ENCODE measurements at places on chromosomes 5 and 9.

GRCh38 chr5:171313481-171314206 lies 4.6 kb downstream of the TLX3 start:
- DNase-seq, result no peak

DNA sequence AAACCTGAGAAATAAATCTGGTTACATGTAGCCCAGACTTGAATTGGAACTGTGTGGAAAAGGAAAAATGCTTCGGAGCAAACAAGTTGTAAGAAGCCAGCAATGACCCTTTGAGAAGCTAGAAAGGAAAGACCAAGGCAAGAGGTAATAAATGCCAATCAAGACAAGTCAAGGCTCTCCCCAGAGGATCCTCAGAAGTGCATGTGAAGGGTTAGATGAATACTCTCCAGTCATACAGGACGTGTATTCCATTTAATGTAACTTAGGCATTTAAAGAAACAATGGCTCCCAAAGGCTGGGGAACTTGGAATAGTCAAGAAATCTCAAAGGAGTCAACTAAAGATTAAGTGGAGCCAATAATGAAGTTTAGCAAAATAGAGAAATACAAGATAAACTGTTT lies 36.2 kb downstream of the EPB41L4A start:
- no peak for DNase-seq

DNA sequence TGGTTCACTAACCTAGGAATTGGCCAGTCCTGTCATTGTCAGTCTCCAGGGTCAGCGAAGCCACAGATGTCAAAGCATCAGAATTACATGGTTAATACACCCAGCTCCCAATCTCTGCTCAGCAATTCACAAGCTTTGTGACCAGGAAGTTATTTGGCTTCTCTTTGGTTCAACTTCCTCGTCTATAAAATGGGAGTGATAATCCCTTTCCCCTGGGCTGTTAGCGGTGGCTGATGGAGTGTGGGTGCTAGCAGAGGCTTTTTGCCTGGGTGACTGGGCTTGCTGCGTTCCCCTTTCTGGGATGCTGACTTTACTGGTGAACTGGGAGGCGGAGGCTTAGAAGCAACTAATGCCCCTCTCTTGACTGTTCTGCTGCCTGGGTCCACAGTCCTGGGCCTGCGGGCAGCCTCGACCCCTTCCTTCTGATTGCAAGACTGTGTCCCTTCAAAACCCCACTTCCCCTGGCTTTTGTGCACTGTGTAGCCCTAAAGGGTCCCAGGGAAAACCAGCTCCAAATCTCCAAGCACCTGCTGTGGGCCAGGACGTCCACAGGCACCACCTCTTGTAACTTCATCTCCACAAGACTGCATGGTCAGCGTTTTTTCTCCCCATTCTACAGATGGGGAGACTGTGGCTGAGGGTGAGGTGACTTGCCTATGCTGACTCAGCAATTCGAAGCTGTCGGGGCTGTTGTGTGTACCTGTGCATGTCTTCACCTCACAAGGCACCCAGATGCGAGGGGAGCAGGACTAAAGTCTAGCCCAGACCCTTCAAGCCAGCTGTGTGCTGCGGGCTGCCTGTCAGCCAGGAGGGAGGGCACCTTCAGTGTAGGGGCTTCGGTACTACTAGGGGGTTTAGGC lies 45.2 kb upstream of the NEURL1B start:
- DNase-seq, result no peak

- no peak for DNase-seq
These were observed 199.3 kb downstream of the TTLL11 start for GRCh38 chr9:121893786-121894185.

- no peak for DNase-seq
These were observed 17.0 kb upstream of the WHRN start for GRCh38 chr9:114522286-114522685.

DNA sequence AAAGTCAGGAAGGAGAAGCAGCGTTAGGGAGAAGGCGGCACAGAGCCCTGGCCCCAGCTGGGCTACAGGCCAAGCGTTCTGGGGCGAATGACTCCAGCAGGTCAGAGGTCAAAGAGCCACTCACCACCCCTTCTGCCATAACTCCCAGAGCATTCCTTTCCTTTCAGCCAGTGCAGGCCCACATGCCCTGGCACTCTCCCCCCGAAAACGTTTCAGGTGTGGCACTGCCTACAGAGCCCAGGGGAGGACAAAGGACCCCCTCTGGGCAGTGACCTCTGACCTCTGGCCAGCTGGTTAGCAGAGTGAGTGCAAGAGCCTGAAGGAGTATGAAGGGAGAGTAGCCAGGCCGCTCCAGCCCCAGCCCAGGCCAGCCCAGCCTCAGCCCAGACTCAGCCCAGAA lies 4.9 kb downstream of the ABCA2 start:
- no peak for DNase-seq

DNA sequence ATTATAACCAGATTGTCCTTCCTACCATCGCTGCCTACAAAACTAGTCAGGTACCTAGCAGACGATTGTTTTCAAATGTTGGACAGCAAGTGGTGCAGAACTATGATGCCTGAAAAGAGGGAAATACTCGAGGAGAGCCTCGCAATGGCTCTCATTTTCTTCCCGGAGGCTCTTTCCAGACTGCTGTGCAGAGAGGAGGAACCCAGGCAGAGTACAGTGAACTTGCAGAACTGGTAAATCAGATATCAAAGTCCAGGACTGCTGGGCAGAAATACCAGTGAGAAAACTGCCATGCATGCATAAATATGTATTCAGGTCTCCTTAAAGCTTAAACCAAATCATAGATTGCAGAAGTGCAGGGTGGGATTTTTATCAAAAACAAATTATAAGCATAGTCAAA lies 26.4 kb upstream of the UGT3A1 start:
- no peak for DNase-seq

DNA sequence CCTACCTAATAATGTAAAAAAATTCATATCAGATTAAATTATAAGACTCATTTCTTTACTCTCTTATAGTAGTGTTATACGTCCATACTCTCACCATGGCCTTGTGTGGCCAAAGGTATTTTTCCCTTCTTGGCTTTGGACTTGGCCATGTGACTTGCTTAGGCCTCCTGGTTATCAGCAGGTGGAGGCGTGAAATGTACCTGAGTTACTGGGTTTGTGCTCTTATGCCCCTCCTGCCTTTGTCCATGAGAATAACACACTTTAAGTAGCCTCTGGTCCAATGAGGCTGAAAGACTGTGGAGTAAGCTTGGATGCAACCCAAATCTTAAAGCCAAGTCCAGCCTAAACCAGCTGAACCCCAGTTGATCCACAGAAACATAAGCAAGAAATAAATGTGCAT lies 68.7 kb downstream of the RETREG1 start:
- DNase-seq, result no peak

DNA sequence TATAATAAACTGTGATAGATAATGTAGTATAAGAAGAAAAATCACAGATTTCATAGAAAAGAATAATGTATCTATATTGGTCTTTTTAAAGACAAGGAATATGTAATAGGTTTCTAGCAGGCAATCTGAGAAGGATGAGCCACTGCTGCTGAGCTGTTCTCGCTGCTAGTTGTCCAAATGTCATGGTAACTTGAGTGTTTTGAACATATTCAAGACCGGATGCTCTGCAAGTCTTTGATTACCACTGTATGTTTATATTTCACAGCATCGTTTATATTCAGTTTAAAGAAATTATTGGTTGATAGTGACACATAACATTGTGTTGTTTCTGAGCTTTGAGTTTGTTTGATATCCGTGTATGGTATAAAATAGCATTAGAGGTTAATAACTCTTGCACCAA lies 9.6 kb downstream of the C5orf47 start:
- DNase-seq, result no peak

- no peak for DNase-seq
These were observed 974 bp upstream of the CYSTM1 start for GRCh38 chr5:140174014-140174413.

DNA sequence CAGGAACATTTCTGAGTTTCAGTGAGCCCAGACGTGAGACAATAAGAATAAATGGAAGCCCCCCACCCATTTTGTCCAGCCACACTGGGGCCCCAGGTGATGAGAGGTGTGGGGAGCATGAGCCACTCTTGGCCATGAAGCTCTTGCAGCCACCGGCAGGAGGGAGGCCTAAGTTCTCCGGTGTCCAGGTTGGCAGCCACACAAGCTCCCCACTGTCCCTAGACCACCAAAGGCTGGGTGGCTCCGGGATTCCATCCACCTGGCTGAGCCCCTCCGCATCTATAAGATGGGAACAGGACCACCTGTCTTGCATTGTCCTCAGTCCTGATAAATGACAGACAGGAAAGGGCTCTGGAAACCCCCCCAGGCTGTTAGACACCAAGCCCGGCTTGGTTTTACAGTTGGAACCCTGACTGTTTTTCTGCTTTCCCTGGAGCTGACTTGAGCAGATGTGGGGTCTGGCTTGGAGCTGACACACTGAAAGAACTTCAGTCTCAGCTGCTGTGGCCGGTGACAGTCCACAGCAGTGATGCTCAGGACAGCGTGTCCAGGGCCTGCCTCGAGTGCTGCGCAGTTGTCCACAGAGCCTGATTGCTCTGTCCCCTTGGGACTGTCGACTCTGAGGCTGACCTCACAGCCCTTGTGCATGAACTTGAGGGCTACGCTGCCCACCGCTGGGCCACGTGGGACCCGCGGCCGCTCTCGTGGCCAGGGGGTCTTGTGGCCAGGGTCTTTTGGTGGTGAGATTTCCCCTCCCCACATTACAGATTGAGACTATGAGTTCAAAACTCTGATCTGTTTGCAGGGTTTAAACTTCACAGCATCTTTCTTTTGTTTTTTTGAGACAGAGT lies 74.8 kb downstream of the PSMB7 start:
- no peak for DNase-seq

GRCh38 chr5:180690562-180690961 lies 41.2 kb upstream of the FLT4 start:
- no peak for DNase-seq

DNA sequence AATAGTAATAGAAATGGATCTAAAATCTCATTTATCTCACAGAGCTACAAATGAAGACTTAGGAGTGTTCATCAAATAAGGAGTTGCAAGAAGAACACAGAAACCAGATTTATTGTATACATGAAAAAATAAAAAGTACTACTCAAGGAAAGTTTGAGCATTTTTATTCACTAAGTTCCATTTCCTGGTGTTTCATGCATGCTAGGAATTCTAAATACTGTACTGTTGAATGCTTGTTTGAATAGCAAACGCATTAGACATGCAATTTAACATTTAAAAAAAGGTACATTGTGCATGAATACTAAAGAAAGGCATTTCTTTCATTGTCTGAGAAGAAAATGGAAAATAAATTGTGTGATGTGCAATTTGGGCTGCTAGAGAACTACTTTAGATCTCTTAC lies 52.1 kb downstream of the C6 start:
- no peak for DNase-seq

DNA sequence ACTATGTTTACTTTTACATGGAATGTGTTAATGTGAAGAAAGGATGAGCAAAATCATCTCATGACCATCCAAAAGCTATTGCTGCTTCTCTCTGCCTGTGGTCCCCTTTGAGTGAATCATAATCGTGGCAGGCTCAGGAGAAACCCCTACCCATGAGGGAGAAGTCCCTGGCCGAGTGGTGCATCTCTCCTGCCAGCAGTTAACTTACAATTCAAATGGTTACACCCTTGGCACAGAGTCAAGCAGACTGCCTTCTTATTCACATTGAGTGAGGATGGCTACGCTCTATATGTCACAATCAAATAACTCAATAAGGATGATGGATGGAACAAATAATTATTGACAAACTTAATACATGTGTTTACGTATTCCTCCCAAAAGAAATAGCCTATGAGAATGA lies 179.1 kb downstream of the FGF1 start:
- no peak for DNase-seq

- no peak for DNase-seq
These were observed 552.4 kb upstream of the MEF2C start for GRCh38 chr5:89435347-89435746.

DNA sequence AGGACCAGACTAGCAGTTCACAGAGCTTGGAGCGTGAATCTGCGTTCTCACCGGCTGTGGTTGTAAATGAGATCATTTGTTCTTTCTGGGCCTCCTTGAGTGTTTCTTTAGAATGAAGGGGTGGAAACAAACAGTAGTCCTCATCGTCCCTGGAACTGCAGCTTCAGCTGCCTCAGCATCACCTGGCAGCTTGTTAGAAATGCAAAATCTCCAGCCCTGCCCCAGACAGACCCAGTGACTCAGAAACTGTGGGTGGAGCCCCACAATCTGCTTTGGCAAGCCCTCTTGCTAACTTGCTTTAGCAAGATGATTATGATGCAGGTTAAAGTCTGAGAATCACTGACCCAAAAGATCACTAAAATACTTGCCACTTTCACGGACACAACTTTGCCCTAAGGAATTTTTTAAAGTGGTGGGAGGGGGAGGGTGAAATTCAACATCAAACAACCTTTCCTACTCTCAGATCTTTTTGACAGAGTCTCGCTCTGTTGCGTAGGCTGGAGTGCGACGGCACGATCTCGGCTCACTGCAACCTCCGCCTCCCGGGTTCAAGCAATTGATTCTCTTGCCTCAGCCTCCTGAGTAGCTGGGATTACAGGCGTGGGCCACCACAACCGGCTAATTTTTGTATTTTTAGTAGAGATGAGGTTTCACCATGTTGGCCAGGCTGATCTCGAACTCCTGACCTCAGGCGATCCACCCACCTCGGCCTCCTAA lies 86.0 kb downstream of the BRINP1 start:
- peak; percentile 49 for DNase-seq

DNA sequence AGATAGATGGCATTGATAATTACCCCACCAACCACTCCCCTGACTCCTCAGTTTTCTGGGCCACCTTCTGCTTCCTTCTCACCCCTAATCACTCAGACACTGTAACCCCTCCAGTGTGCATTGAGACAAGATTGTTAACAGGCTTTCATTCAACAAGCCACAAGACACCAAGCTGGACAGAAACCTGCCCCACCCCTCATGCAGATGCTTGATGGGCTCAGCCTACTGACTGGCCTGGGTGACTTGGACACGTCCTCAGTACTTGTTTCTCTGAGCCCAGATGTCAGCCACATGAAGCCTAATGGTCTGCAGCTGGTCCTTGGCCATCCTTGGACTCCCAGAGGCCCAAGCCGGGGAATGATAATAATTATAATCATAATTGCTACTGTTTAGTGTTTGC lies 71.4 kb upstream of the SMIM23 start:
- no peak for DNase-seq

GRCh38 chr5:27009540-27009915 lies 28.9 kb downstream of the CDH9 start:
- DNase-seq, result no peak

DNA sequence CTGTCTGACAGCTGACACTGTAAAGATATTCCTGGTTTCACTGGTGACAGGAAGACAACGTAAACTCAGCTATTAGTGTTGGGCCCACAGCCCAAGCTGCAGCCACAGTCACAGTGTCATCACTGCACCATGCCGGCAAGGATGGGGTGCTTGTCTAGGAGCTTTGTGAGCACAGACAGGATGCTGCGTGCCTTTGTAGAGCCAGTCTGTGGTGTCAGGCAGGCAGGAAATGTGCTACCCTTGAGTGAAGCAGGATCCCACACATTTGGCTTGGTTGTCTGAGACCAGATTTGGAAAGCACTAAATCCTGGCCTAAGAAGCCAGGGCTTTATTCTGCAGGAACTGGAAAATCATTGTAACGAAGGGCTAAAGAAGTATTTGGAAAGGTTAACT lies 121.6 kb upstream of the ADAMTS16 start:
- DNase-seq, result no peak

GRCh38 chr9:88059469-88059868 lies 78.8 kb downstream of the SPATA31C2 start:
- DNase-seq, result no peak

All from Ammon's horn (tissue), 1 donor.